HT-29 (cell line): ENCODE measurements at places on chromosomes 2 and 18.

GRCh38 chr2:195388028-195388427, 269.0 kb upstream of the SLC39A10 start:
- DNase-seq = no peak

- no peak for DNase-seq
Measured at GRCh38 chr18:56807901-56808300, 156.7 kb downstream of the WDR7 start.

GRCh38 chr2:98555696-98556095, 52.6 kb downstream of the COA5 start:
- DNase-seq = no peak

- no peak for DNase-seq
Measured at GRCh38 chr2:187299122-187299906, 148.7 kb downstream of the CALCRL start.

DNA sequence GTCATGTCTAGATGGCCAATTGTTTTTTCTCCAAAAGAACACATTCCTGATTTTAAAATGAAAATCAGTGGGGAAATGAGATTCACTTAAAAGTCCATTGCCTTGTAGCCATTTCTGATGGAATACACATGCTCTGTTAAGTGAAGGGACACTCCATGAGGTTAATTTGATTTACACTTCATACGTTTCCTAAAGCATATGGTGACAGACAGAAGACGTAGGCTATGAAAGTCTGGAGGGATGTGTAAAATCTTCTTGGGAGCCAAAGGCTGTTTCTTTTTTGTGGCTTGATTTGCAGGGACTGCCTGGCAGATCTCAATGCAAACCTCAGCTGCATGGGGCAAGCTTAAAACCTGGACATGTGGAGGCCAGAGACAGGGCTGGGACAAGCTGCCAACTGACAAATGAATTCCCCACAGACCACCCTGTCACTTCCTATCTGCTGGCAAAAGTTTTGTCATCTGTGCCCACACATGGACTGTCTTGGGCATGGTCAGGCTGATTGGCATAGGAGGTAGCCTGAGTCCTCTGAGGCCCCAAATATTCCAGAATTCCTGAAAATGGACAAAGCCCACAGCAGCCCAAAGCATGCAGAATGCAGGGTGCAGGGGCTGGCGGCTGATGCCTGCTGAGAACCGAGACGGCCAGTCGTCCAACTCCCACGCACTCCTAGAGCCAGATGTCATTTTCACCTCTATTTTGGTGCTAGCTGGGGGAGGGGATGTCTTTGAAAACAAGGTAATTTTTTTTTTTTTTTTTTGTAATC, 73.9 kb downstream of the SDC1 start:
- DNase-seq = no peak

- no peak for DNase-seq
Measured at GRCh38 chr2:133040170-133040569, 370.2 kb upstream of the LYPD1 start.

GRCh38 chr2:15894481-15895144, 45.7 kb upstream of the MYCN start:
- no peak for DNase-seq
